ENCODE measurements at places on chromosomes 2 and 18.

DNA sequence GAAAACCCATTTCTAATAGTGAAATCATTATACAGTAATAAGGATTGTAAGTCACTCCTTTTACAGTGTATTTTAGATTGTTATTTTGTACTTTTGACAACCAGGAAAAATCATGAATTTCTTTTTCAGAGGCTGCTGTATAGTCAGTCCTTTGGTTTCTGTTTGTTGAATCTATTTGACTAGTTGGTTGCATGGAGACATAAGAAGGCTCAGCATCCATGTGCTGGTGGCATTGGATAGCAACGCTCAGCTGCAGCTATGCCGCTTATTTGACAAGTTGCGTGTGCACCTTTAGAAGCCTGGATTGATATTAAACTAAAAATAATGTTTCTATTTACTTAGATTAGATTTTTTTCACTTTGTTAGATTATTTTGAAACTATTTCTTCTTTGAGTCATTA, 254.1 kb upstream of the SYT4 start:
- DNase-seq, result no peak

GRCh38 chr2:202344178-202344577, 31.9 kb upstream of the BMPR2 start:
- DNase-seq, result peak; percentile 28

DNA sequence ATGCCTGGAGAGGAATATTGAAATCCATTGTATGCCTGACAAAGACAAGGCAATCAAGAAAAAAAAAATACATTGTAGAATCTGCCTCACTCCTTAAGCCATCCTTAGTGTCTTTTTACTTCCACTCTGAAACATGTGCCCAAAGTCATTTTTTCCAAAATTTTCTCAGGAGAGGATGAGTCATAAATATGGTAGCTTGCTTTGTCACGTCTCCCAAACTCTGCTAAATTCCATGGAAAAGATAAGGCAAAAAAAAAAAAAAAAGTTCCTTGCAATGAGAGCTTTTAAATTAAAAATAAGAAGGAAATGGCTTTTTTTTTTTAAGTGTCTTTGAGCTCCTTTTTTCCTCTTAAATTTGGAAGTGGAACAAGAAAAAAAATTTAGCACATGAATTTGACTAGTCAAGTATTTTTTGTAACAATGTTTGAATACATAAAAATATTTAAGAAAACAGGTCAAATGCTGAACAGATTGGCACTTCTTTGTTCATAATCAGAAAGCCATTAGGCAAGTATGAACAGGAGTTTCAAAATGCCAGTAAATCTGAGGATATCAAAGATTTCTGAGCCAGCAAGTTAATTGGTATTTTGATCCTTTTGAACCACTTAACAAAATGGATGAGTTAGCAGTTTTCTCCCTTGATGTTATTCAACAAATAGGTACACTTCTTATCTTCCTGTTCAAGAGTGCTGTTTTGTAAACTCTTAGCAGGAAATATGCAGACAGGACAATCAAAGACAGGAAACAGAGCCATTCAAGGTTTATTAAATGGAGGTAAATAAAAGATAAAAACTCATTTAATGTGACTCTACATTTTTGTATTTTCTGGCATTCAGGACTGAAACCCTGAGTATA, 247.3 kb upstream of the SP5 start:
- no peak for DNase-seq

- DNase-seq, result no peak
Measured at GRCh38 chr2:205189301-205189700, 493.0 kb upstream of the NRP2 start.

- DNase-seq, result no peak
Measured at GRCh38 chr2:127196998-127197397, 23.1 kb downstream of the CYP27C1 start.

- no peak for DNase-seq
Measured at GRCh38 chr2:136116151-136116812, 1.7 kb downstream of the CXCR4 start.

GRCh38 chr2:172555272-172555521, 693 bp upstream of the PDK1 start:
- no peak for DNase-seq

- DNase-seq, result no peak
Measured at GRCh38 chr2:219395609-219396008, 7.9 kb upstream of the DNPEP start.

DNA sequence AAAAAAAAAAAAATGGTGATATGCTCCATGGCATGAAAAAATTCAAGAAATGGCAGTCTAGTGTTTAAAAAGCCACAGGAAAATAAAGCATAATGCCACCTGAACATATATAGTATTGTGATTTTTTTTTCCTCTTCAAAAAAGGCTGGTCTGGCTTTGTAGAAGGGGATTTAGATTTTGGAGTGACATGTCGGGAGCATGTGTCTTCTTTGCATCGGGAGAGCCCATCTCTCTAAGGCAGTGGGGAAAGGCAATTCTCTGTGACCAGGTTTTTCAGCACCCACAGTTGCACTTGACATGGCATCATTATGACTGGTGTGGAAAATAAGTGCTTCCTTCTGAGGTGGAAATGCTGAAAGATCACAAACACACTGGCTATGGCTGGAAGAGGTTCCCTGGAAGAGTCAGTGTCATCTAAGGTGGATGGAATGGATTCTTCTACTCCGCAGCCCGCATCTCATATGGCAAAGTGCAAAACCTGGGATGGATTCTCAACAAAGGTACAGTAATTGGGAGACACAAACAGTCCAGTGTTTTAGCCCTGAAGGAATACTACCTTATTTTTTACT, 172.5 kb downstream of the AGAP1 start:
- DNase-seq, result peak; percentile 95

DNA sequence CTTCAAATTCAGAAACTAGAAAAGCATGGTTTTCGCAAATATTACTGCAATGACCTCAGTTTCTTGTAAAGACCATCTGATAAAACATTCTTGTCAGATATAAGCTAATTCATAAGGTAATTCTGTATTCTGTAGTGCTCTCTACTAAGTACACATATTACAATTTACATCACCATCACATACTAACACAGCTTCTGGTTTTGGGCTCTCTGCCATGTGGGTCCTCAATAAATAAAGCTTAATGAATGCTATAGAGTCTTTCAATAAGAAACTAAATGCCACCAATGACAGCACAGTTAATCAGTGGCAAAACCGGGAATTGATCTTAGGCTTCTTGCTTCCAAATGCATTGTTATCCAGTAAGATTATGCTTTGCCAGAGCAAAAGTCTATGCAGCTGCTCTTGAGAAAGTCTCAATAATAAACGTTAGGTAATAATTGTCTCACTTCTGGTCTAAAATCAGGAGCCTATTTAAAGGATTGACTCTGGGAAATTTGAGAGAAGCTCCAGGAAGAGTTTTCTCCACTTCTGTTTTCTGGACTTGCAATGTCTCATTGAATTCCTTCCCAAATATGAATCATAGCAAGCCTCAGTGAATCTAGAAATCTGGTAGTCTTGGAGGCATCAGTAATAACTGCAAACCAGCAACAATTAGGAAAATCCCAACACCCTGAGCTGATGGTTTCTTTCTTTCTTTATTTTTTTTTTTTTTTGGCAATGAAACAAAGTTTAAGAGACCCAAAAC, 67.9 kb upstream of the RAPGEF4 start:
- DNase-seq, result no peak

- DNase-seq, result no peak
Measured at GRCh38 chr2:10080536-10081304, 509 bp upstream of the CYS1 start.

DNA sequence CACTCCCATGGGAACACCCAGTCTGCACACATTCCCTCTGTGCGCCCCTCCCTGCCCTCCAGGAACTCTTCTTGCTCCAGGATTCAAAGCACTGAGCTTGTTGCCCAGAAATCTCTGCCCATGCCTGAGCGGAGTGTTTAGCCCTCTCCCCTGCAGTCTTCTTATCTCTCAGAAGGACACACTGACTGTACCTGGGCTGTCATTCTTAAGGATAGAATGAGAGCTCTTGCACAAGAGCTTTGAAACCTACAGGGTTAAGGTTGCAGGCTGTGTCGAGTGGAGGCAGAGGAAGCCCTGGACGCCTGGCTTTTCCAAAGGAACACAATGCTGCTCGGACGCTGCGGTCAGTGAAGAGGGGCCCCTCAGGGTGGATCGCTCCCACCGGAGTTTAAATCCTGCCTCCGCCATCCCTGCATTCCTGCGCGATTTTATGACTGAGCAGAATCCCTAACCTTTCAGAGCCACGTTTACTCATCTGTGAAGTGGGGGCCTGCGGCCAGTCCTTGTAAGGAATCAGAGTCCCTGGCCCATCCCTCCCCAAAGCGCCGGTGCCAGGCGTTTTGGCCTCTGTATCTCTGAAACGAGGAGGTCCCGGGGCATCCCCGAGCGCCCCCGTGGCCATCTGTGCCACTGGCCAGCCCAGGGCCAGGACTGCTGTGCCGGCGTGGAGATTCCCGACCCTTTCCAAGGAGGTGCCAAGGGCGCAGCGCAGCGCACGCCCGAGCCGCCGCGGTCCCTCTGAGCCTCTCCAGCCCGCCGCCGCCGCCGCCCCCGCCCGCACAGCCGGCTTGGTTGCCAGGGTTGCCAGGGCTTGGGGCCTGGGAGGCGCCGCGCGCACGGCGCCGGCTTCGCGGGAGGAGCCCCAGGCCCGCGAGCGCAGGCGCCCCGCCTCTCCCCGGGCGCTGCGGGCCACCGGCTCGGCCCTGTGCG, 58.9 kb downstream of the FAM168B start:
- peak; percentile 34 for DNase-seq

- peak; percentile 3 for DNase-seq
Measured at GRCh38 chr18:78873926-78874500, 105.6 kb upstream of the SALL3 start.

- DNase-seq, result no peak
Measured at GRCh38 chr2:60459851-60460250, 93.6 kb downstream of the BCL11A start.

GRCh38 chr2:69381337-69381737, 5.7 kb downstream of the GFPT1 start:
- peak; percentile 51 for DNase-seq

GRCh38 chr2:149873936-149874335, 286.4 kb upstream of the MMADHC start:
- DNase-seq, result no peak

DNA sequence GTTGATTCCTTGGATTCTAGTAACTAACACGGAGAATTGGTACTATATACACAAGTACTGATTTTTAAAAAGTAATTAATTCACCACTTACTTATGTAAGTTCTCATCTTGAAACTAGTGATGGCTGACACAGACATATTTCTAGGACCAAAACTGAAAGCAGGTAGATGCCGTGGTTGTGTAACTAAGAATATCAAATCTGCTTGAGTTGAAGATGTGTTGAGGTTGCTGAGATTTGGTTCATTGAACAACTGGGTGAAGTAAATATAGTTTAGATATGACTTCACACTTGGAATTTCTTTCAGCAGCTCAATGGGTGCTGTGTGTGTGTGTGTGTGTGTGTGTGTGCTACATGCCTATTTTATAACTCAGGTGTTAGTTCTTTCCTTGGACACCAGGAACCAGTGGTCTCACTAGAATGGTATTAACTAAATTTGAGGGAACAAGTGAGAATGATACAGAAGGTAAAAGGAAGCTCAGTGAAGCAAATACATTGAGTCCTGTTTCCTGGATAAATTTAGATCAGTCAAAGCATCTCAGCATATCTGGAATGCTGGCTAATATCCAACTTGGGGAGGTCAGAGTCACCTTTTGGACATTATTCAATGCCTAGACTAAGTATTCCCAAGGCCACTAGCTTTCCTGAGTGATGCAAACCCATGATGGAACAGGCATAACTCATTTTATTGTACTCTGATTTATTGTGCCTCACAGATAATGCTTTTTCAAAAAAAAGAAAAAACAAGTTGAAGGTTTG, 110.7 kb upstream of the ZEB2 start:
- DNase-seq, result no peak

DNA sequence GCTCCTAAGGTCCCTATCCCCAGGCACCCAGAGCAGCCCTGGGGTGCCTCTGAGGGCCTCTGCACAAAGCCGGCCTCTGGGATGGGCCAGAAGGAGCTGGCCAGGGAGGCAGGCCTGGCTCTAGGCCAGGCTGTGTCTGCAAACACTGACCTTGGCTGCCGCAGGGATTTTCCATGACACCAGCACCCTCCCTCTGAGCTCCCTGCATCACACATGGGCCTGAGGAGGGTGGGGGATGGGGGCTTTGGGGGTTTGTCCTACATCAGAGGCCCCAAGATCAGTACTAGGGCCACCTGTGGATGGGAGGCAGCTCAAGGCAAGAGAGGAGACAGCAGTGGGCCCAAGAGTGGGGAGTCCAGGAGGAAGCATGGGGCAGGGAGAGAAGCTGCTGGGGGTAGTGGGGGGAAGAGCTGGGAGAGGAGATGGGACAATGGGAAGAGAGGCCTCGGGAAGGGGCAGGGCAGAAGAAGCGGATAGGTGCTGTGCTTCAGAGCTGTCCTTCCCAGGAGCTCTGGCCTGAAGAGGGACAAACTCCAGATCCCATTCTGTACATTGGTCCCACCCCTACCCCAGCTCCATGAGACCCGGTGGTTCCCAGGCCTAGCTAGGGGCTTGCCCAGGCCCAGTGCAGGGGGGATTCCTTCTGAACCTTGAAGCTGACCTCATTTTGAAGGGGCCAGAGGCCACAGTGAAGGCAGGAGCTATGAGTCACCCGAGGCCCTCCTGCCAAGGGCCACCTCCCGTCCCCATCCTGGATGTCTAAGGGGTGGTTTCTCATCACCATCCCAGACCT, 28.0 kb downstream of the KCNK3 start:
- DNase-seq, result peak; percentile 90

- peak; percentile 36 for DNase-seq
Measured at GRCh38 chr18:68462148-68462547, 252.8 kb downstream of the TMX3 start.

GRCh38 chr2:181774685-181775084, 94.4 kb upstream of the NEUROD1 start:
- peak; percentile 73 for DNase-seq

DNA sequence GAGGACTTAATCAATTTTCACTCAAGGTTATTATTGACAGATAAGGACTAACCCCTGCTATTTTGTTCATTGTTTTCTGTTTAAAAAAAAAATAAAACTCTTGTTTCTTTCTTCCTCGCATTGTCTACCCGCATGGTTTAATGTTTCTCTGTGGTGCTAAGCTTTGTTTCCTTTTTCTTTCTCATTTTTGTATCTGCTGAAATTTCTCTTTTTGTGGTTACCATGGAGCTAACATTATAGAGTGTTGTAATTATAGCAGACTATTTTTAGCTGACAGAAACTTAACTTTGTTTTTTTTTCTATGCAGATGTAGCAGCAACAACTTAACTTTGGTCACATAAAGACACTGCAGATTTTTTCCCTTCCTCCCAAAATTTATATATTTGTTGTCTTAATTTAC, 43.1 kb upstream of the CHN1 start:
- DNase-seq, result no peak

DNA sequence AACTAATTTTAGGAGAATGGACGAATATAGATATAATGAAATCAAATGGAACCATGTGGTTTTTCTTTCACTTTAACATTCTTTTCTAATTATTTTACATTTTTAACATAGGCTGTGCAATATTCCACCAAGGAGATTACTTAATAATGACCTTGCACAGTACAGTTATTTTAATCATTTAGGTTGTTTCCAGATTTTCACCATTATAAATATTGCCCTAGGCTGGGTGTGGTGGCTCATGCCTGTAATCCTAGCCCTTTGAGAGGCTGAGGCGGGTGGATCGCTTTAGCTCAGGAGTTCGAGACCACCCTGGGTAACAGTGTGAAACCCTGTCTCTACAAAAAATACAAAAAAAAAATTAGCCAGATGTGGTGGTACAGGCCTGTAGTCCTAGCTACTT, 14.5 kb upstream of the DRC1 start:
- DNase-seq, result no peak

GRCh38 chr2:8595811-8596600, 85.8 kb upstream of the ID2 start:
- no peak for DNase-seq

GRCh38 chr2:44902217-44903137, 39.0 kb upstream of the SIX3 start:
- no peak for DNase-seq
